Stimulated activated CD8-positive, alpha-beta memory T cell treated with anti-CD3 and anti-CD28 coated beads, Interleukin-15, amount 100 ng/mL, for 1 hour (primary cell): ENCODE measurements at places on chromosomes 1 and 21.

DNA sequence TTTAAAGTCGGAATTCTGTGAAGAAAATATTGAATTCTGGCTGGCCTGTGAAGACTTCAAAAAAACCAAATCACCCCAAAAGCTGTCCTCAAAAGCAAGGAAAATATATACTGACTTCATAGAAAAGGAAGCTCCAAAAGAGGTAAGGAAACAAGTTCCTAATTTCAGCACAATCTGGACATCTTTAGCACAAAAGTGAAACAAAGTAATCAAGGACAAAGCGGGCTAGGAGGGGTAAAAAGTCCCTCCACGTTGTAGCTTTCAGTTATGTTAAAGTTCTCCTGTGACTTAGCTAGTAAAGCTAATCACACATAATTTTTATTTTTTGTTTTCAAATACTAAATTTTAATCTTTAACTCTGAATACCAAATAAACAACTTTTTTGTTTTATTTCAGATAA, 2.2 kb downstream of the RGS2 start:
- no peak for DNase-seq

GRCh38 chr1:156537027-156537426, 35.3 kb downstream of the IQGAP3 start:
- DNase-seq = no peak

GRCh38 chr1:234969581-234970400, 158.8 kb downstream of the TOMM20 start:
- no peak for DNase-seq

DNA sequence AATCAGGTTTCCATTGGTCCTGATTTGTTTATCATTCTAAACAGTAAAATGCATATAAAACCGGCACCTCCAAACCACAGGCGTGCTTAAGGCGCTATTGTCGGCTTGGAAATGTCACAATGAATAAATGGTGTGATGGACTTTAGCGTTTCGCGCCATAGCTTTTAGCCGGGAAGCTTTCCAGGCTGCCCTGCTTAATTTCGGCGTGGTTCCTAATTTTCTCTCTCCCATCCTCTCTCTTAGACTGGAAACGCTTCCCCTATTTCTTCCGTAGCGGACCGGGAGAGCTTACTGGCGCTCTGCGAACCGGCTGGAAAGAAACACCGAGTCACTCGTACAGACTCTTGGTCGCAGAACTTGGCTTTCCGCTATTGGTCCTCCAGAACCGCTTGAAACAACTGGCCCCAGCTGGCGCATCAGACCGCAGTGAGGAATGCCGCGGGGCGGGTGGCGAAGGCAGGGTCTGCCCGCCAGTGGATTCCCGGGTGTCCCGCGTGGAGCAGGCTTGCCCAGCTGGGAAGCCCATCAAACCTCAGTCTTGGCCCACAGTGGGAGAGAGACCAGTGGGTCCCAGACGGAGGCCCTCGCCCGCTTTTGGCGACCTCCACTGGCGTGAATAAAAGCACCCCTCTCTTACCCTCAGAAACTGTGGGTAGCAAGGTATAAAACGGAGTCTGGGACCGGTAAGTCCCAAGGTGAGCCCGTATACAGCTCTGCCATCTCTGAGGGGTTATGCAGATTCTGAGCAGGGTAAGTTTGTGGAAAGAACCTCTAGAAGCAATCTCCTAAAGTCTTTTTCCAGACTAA, 4.0 kb upstream of the LHX8 start:
- no peak for DNase-seq

- no peak for DNase-seq
These were observed 683 bp upstream of the ZNF436 start for GRCh38 chr1:23370330-23370708.

- DNase-seq = no peak
These were observed 205.6 kb downstream of the ATG4C start for GRCh38 chr1:62989497-62989896.

GRCh38 chr1:155950829-155951228, 9.4 kb downstream of the RXFP4 start:
- DNase-seq = no peak

GRCh38 chr1:20665726-20666125, 4.6 kb upstream of the DDOST start:
- DNase-seq = no peak

DNA sequence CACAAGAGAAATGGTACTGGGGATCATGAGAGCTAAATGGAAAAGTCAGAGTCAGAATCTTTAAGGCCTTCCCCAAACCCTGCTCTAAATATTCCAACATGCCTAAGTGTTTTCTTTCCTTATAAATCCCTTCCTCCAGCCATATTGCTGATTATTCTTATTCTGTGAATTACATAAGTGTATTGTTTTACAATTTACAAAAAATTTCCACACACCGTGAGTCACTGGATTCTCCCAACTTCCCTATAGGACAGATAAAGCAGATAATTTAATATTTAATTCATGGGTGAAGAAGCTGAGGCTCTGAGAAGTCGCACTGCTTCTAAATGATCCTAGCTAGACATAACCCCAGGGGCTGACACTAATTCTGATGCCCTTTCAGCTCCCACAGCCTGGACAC, 243.3 kb upstream of the JUN start:
- DNase-seq = no peak

DNA sequence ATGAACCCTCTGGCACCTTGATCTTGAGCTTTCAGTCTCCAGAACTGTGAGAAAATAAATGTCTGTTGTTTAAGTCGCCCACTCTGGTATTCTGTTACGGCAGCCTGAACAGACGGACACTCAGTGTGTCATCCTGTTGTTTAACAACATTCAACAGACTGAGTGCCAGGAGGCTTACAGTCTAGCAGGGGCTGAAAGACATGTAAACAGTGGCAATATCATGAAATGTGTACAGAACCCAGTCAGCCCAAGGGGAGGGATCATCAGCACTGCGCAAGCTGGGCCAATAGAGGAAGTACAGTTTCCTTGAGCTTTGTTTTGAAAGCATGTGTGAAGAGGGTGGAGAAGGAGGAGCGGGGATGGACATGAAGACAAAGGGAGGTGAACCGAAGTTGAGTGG, 13.6 kb downstream of the DIP2A start:
- no peak for DNase-seq

- no peak for DNase-seq
These were observed 41.7 kb downstream of the OLFML2B start for GRCh38 chr1:161981735-161982506.
